ENCODE measurements at places on chromosomes 6 and 20.

DNA sequence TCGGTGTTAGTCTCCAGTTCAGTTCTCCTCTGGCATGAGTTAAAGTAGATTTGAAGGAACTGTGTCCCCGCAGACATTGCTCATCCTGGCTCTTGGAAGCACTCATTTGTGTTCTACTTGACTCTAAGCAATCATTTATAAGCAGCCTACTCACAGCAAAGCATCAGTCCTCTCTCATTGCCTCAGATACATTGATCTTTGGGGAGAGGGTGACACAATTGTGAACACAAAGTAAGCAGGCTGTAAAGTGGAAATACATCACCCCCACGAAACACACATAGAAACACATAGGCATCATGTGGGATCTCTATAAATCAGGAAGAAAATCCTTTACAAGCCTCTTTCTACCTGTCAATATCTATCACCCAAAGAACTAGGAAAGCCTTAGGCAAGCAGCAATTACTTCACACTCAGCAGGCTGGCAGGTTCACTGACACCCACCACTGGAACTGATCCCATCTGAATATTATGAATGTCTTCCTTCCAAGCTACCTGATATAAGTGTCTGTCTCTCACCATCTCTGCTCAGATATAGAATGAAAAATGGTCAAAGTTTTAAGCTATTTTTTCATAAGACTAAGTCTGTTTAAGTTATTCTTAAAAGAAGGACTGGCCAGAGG lies 675.8 kb downstream of the HACE1 start:
- no peak for DNase-seq

GRCh38 chr6:160357088-160357487 lies 8.9 kb downstream of the SLC22A3 start:
- no peak for DNase-seq

DNA sequence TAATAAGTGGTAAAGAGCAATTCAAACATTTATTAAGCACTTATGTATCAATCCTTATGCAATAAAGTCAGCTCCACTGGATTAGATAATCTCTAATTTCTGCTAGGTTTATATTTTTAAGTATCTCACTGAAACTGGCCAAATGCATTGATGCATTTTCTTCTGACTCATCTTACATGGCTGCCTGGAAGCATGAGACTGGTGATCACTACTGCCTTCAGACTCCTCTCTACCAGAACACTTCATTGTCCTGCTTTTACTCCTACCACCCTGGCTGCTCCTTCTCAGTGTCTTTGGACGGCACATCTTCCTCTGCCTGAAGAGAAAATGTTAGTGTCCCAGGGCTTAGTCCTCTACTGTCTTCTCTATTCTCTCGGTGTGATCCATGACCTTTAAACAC lies 7.4 kb downstream of the CEP85L start:
- DNase-seq = no peak

- DNase-seq = no peak
Measured at GRCh38 chr6:150681578-150682395, 82.1 kb downstream of the PLEKHG1 start.

- DNase-seq = no peak
Measured at GRCh38 chr6:2861060-2861821, 19.6 kb upstream of the SERPINB1 start.

DNA sequence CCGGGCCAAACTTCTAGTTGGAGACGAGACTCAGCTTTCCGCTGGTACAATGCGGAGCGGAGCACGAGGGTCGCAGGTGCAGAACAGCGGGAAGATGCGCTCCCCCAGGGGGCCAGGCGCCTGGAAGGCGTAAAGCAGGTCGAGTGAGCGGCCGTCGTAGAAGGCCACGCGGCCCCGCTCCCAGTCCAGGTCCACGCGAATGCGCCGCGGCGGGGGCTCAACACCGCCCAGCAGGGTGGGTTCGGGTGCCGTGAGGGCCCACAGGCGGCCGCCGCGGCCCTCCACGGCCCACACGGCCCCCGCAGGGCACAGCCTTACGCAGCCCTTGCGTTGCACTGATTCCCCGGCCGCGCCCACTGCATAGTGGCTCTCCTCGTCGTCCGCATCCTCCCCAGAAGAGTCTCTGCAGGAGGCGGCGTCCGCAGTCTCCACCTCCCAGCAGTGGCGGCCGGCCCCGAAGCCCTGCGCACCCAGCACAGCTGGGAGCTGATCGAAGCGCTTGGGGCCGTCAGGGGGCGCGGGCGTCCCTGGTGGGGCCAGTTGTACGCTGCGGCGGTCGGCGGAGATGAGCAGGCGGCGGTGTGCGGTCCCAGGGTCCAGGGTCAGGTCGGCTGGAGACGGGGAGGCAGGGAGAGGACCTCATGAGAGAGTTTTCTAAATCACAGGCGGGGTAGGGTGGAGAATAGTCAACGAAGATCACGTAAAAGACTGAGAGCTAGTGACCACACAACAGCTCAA lies 4.3 kb downstream of the PPP1R11 start:
- no peak for DNase-seq

DNA sequence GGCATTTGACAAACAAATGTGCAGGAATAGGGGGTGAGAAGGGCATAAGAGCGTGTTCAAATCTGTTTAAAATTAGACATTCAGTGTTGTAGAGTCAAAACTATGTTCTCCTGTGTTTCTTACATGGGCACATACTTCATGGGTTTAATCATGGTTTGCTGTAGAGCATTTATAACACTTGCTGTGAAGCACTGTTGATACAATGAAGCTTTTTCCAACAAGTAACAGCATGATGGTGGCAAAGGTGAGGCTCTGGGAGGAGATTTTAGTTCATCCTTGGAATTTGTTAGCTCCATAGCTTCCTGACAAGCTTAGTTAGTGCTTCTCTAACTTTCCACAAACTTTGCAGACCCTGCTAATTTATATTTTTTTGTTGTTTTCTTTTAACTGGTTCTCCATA lies 900.7 kb downstream of the TFAP2A start:
- no peak for DNase-seq

- no peak for DNase-seq
Measured at GRCh38 chr6:170229396-170229795, 61.5 kb downstream of the DLL1 start.

DNA sequence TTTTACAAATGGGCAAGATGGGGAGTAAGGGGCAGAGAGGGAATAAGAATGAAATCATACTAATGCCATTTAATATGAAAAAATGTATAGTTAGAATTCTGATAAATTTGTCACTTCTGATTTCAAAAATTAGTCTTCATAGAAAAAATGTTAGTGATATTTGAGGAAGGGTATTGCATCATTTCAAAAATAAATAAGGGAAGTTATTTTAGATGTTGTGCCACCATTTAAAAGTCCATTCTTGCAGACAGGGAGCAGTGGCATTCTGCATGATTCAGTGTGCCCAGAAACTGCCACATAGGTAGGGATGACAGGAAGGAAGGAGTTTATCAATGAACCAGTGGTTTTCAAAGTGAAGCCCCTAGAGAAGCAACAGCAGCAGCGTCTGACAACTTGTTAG lies 674.6 kb downstream of the EPM2A start:
- DNase-seq = no peak

- no peak for DNase-seq
Measured at GRCh38 chr6:53048431-53049195, 16.6 kb upstream of the FBXO9 start.

DNA sequence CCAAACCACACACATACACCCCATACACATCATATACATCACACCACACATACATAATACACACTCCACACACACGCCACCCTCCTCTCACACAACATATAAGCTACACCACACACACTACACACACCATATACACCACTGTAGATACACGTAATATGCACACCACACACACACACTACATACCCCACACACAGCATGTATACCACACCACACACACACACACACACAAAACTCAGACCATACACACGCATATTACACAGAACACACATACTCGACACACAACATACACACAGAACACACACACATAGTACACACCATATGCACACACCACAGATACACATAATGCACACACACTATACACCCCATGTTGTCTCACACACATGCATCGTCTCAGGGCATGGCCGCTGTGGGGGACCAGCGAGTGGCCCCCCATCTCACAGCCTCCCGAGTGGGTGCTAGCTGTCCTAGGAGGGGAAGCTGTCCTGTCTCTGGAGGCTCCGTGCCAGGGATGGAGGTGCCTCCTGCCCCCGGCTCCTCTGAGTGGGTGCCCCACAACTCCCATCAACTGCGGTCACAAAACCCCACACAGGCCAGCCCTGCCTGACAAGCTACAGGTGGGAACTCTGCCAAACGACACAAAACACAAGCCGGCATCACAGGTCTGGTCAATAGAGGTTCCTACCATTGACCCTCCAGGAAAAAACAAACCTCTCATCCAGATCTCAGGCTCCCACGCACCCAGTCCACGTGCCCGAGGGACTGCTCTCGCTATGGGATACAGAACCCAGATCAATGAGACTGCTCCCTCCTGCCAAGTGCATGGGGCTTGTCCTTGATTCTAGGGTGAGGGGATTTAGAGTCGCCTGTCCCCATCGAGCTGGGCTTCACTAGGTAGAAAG lies 49.1 kb downstream of the DACT2 start:
- DNase-seq = no peak

- DNase-seq = no peak
Measured at GRCh38 chr6:92341201-92341600, 1078.2 kb downstream of the EPHA7 start.

GRCh38 chr6:34240329-34241248 lies 3.9 kb downstream of the HMGA1 start:
- DNase-seq = no peak

DNA sequence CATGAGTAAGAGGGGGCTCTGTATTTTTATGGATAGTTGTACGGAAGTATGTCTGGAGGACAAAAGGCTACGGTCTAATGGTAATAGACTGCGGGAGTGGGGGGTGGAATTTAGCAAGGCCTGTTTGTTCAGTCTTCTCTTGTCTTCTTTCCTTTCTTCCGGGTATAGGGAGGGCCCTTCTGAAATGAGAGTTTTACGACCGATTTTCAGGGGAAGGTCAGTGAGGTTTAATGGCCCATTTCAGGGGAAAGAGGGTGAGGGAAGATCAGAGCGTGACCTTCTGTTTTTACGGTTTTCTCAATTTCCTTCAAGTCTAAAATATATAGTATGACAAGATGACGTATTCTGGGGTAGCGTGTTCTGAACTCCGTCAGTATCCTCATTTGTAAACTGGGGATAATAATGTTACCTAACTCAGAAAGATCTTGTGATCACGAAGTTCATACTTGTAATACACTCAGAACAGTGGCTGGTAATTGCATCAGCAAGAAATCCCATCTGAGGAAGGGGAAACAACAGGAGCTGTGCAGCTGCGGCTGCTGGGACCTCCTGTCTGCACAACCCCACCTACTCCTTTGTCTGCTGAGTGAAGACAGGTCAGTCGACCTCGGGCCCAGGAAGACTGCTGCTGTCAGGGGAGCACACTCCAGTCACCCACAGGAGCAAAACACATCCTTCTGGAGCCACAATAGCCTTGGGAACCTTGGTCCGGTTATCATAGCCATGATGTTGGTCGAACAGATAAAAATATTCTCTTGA lies 90.4 kb downstream of the MAP3K7 start:
- DNase-seq = no peak

Data from activated CD4-positive, alpha-beta T cell treated with anti-CD3 and anti-CD28 coated beads, Interleukin-2, amount 50 U/mL, for 1 hour (primary cell).